ENCODE measurements at places on chromosomes 3 and 15. TPM values are rescaled to one million over a fixed set of nuclear protein-coding genes. Genes with fewer than 3 reads are reported as not detected.

Gene RASL12
- polyA plus RNA-seq: 11.4 TPM

Gene ZBTB20
- polyA plus RNA-seq: 2.6 TPM

Gene MUSTN1
- polyA plus RNA-seq: not detected

Gene ZIC1
- polyA plus RNA-seq: not detected

Gene OR4F6
- polyA plus RNA-seq: not detected

Gene DAZL
- polyA plus RNA-seq: not detected

Gene CLK3
- 41.2 TPM for polyA plus RNA-seq

Gene PRKAR2A
- polyA plus RNA-seq: 19.6 TPM

Gene MEGF11
- not detected for polyA plus RNA-seq

DNA sequence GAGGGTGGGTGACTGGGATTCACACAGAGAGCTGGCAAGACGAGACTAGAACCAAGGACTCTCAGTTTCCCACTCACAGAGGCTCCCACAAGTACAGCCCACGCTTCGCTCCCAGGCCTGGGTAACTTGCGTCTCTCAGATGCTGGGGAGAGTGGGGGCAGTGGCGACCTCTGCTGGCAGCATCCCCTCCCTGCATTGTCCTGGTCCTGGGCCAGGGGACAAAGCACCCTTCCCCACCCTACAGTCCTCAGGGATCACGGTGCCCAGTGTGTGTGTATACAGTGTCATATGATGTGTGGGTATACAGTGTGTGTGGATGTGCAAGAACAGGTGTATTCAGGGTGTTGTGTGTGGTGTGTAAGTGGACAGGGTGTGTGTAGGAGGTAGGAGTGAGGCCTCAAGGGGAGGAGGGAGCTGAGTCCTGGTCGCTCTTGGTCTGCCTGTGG is 12.8 kb downstream of the VILL start:
- DNase-seq: no peak

- no peak for DNase-seq
Measured at GRCh38 chr3:126900859-126901540, 81.9 kb upstream of the PLXNA1 start.

- DNase-seq: no peak
Measured at GRCh38 chr3:141183606-141184005, 48.0 kb upstream of the PXYLP1 start.

DNA sequence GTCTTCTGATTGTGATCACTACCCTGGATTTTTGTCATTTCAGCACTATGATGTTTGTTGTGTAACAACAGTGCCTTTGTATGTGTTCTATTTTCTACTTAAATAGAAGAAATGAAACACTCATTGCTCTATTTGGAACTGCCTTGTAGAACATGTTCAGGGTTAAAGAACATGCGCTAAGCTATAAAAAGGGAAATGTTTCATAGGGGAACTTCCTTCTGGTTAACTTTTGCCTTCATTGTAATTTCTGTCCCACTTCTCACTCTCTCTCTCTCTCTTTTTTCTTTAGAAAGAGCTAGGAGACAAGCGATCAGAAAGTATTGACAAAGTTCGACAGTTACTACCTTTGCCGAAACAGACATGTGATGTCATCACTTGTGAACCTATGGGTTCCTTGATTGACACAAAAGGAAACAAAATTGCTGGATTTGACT is at the start of gene P2RY12:
TSS of gene P2RY12 (minus strand) at position 13 of the 434 bp plus-strand sequence. CDS start 45,908 bp downstream, outside the sequence.
- no peak for DNase-seq

GRCh38 chr3:58013973-58014649 is 5.9 kb downstream of the FLNB start:
- DNase-seq: peak; percentile 76

DNA sequence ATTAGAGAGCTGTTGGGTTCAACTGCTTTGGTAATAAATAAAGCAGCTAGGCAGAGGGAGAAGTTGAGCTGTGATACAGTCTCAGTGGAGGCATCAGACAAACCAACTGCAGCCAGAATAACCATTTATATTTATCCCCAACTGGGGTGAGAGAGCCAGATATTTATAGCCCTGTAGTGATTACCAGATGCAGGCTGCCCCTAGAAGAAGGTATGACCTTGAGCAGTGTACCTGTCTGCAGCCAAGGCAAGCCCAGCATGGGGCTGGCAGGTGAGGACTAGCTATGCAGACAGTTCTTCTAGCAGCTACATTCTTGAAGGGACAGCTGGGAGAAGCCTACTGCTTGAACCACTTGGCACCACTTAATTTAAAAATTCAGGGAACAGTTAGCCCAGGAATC is 144.4 kb upstream of the EPHA3 start:
- no peak for DNase-seq

- no peak for DNase-seq
Measured at GRCh38 chr3:125104639-125105038, 48.8 kb upstream of the HEG1 start.

DNA sequence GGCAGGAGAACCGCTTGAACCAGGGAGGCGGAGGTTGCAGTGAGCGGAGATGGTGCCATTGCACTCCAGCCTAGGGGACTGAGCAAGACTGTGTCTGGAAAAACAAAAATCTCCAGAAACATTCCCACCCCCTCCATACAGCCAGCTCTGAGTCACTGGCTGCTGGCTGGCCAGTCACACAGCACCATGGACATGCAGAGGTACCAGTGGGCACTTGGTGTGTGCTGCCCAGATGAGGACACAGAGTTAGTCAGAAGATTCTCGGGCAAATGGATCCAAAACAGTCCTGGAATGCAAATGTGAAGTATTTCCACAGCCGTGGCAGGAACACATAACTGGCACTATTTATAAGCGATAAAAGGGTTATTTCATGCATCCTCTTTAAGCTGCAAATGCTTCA is 44.6 kb downstream of the BDH1 start:
- DNase-seq: no peak

DNA sequence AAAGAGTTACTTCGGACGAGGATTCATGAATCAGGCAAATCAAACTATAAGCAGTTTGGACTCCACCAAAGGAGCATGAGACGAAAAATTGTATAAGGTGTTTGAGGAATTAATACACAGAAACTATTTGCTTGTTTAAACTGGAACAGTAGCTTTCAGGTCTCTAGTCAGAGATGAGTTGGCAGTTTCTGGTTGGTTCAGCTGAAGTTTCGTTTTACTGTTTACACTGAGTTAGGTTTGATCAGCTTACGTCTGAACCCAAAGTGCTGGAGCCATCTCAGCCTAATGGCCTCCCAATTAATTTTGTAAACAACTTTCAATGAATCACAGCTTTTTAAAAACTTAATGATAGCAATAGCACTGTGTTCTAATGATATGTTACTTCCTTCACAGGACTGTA is 703.7 kb downstream of the NLGN1 start:
- DNase-seq: no peak

DNA sequence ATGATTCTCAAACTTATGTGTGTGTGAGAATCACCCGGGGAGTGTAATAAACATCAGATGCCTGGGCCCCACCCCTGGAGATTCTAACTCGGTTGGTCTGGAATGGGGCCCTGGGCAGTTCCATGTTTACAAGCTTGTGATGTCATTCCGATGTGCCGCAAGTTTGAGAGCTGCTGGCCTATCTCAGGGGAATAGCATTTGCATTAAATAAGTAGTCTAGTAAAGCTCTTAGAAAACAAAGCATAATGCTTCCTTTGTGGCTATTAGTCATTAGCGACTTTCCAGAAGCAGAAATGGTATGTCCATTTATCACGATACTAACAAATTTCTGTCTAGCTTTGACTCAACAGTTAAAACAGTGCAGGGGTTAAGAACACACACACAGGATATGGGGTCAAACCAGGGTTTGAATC is 20.9 kb downstream of the PGBD4 start:
- DNase-seq: peak; percentile 78

DNA sequence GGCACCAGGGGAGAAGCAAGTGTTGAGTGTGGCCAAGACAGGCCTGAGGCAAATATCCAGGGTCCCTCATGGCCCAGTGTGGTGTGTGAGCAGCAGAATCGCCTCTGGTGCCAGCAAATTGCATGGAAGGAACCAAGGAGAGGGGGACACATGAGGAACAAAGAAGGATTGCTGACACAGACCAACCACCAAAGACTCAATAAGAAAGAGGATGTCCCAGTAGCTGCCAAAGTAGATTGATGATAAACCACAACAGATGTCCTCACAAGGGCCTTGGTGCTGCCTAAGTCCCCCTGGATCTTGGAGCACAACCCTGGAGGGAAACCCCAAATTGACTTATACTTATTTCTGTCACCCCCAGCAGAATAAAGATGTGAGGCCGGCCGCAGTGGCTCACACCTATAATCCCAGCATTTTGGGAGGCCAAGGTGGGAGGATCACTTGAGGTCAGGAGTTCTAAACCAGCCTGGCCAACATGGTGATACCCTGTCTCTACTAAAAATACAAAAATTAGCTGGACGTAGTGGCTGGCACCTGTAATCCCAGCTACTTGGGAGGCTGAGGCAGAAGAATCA is 10.6 kb downstream of the SRGAP3 start:
- no peak for DNase-seq

GRCh38 chr15:25932696-25933095 is 69.6 kb upstream of the ATP10A start:
- no peak for DNase-seq

GRCh38 chr3:194136519-194137007 is 615 bp downstream of the HES1 start:
- no peak for DNase-seq

DNA sequence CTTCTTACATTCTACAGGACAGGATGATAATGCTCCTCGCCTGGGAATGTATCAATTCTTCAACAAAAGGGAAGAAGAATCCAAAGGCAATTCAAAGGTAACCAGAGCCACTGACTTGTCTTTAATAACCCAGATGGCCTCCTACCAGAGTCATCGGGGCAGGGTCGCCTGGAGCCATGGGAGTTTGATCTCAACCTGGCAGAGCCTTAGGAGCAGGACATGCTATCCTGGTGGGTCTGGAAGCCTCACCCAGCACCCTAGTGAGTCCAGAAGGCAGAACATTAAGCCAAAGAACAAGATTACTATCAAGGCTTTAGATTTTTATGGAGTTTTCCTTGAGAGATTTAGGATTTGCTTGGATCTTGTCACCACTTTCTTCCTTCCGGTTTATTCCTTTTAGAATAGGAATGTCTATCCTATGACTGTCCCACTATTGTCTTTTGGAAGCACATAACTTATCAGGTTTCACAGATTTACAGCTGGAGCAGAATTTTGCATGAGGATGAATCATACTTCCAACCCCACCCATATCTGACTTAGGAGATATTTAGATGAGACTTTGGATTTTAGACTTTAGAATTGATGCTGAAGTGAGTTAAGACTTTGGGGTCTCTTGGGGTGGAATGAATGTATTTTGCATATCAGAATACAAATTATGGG is 330.3 kb upstream of the GOLIM4 start:
- no peak for DNase-seq

DNA sequence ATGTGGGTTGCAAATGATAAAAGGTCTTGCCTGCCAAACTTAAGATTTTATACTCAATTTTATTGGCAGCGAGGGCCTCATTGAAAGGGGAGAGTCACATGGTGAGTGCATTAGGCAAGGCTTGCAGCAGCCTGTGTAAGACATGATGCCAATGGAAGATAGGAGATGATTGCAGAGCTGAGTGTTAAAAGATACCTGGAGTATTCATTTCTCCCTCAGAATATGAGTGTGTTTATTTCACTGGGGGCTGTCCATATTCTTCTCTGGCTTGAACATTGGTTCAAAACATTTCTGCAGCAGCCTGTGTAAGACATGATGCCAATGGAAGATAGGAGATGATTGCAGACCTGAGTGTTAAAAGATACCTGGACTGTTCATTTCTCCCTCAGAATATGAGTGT is 165.2 kb upstream of the NUDT16 start:
- DNase-seq: no peak

DNA sequence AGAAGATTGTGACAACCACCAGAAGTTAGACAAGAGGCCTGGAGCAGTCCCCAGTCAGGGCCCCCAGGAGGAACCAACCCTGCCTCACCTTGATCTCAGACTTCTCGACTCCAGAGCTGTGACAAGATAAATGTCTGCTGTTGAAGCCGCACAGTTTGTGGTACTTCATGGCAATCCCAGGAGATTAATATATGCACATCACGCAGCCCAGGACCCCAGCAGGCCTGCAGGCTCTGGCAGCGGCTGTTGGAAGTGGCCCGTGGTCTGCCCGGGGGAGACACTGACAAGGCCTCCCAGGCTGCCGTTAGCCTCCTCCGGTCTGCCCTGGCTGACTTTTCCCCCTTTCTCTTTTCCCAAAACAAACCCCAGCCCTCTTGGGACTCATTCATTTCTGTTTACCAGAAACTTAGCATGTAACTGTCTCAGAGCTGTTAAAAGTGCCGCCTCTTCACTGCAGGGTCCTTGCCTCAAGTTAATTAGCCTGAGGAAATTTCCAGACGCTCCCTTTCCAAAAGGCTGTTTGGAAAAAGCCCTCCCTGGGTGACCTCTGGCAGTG is 183.5 kb upstream of the LYSMD4 start:
- no peak for DNase-seq

DNA sequence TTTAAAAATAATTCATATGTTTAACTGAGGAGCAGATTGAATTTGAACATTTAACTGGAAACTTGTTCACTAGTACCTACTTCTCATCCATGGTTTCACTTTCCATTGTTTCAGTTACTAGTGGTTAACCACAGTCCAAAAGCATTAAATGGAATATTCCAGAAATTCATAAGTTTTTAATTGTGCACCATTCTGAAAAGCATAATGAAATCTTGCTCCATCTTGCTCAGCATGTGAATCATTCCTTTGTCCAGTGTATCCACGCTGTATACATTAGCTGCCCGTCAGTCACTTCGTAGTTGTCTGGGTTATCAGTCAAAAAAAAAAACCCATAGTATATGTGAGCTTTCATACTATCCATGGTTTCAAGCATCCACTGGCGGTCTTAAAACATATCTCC is 217.6 kb downstream of the TPRG1 start:
- DNase-seq: no peak

- DNase-seq: no peak
Measured at GRCh38 chr15:78360958-78361718, 21.0 kb downstream of the CRABP1 start.

DNA sequence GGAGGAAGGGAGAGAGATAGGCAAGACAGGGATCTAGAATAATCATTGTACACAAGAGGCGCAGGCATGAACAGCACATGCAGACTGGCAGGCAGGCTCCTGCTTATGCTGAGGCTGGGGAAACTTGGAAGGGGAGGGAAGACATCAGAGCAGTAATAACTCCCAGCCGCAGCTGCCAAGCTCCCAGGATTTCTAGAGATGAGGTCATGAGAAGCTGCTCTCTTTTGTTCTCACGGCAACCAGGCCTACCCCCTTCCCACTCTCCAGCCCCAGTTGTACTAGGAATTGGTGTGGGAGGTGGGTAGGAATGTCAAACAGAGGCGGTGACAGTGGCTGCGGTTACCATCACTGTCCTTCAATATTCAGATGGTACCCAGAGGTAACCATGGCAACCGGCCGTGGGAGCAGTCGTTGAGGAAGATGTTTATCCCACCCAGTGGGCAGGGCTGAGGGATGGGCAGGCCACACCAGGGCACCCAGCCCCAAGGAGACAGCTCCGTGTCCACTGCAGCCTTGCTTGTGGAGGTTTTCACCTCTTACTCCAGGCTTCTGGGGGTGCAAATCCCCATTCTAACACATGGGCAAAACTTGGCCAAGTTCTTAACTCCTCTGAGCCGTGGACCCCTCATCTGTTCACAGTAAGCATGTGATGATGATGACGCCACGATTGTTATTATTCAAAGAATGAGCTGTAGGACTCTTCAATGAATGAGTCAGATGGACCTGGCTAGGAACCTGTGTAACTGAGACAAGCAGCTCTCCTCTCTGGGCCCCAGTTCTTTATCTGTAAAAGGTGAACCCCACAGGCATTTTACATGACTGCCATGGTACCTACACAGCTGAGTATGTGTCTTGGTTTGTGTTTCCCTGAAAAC is 360.8 kb upstream of the PROK2 start:
- DNase-seq: no peak
